ENCODE measurements at places on chromosomes 4 and X.
A peak's percentile ranks its signal among the peaks of the same experiment; 100 is the strongest.

DNA sequence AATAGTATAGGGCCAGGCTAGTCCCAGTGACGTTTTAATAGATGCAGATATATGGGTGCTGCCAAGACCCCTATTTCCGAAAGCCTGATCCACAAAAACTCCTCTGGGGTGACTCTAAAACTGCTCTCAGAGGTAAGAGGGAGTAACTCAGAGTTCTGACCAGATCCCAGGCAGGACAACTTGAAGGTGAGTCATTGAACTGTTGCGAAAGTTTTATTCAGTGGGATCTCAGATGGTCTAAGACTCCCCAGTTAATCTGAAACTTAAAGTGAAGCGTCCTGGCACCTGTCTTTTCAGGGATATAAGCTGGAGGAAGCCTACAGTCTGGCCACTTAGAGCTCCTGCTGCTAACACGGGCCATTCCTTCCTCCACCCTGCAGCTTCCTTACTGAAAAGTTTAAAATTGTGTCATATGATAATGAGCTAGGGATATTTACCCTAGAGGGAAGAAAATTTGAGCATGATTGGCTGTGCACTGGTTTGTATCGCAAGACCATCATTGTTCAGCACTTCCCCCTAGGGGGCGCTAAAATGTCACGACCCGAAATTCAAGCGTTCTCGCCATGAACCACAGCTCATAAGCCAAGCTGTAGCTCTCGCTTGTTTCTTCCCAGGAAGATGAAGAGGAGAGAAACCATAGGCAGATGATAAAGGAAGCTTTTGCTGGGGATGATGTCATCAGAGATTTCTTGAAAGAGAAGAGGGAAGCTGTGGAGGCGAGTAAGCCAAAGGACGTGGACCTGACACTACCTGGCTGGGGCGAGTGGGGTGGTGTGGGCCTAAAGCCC is 19.5 kb downstream of the UTP14A start:
- H3K27ac ChIP-seq = no peak overlapping the region
- peak; percentile 48 for DNase-seq
- no peaks in the 10 kb centered on the region for H3K4me1 ChIP-seq
- H3K27me3 ChIP-seq = no peaks in the 10 kb centered on the region
- no peak overlapping the region for H3K4me3 ChIP-seq

- no peak for DNase-seq
- no peak overlapping the region for H3K27ac ChIP-seq
- no peaks in the 10 kb centered on the region for H3K4me1 ChIP-seq
- H3K36me3 ChIP-seq = no peaks in the 10 kb centered on the region
Observed at GRCh38 chr4:177937041-177937440, 494.8 kb upstream of the AGA start.

GRCh38 chr4:123599920-123600810 is 203.6 kb downstream of the SPRY1 start:
- peak; percentile 35 for DNase-seq
- no peak overlapping the region for H3K27ac ChIP-seq
- H3K36me3 ChIP-seq = no peaks in the 10 kb centered on the region
- H3K4me1 ChIP-seq = peaks cover 16% of the 10 kb centered on the region

DNA sequence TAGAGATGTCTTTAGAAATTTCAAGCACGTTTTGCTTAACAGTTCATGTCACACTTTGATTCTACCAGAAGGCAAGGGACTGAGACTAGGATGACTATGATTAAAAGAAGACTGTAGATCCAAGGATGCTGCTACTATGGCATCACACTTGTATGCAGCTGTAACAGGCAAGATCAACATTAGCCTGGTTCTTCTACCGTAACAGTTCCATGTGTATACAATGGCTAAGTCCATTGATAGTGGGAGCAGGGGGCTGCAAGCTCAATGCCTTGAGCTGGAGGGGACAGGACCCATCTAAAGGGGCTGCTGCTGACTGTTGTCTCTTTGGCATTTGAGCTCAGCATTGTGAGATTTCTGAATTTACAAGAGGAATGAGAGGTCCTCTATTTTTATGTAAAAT is 212.0 kb downstream of the APBB2 start:
- no peaks in the 10 kb centered on the region for H3K27me3 ChIP-seq
- H3K36me3 ChIP-seq = no peaks in the 10 kb centered on the region
- no peak overlapping the region for H3K4me3 ChIP-seq

- H3K4me3 ChIP-seq = no peak overlapping the region
- no peak for DNase-seq
- no peaks in the 10 kb centered on the region for H3K4me1 ChIP-seq
- H3K27ac ChIP-seq = no peak overlapping the region
Observed at GRCh38 chr4:23734000-23734399, 155.8 kb downstream of the PPARGC1A start.

- no peak for DNase-seq
- peaks cover 4% of the 10 kb centered on the region for H3K4me1 ChIP-seq
- no peak overlapping the region for H3K4me3 ChIP-seq
- H3K36me3 ChIP-seq = no peaks in the 10 kb centered on the region
- H3K27me3 ChIP-seq = peaks cover 5% of the 10 kb centered on the region
Observed at GRCh38 chr4:139562067-139562684, 6.2 kb upstream of the SETD7 start.

DNA sequence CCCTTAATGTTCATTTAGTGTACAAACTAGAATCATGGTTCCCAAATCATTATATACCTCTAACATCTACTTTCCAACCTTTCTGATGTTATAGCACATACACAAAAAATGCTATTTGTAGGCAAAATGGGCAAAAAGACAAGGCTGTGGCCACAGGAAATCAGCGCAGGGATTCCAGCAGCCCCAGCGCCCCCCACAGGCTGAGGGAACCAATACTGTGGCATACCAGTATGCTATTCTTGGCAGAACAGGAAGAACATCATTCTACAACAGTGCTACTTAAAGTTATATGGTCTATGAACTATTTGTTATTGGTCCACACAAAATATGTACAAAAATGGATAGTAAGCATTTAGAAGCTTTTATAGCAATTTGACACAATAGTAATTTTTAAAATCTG is 25.3 kb downstream of the STEEP1 start:
- H3K36me3 ChIP-seq = peaks cover 9% of the 10 kb centered on the region
- DNase-seq = no peak
- no peaks in the 10 kb centered on the region for H3K27me3 ChIP-seq

DNA sequence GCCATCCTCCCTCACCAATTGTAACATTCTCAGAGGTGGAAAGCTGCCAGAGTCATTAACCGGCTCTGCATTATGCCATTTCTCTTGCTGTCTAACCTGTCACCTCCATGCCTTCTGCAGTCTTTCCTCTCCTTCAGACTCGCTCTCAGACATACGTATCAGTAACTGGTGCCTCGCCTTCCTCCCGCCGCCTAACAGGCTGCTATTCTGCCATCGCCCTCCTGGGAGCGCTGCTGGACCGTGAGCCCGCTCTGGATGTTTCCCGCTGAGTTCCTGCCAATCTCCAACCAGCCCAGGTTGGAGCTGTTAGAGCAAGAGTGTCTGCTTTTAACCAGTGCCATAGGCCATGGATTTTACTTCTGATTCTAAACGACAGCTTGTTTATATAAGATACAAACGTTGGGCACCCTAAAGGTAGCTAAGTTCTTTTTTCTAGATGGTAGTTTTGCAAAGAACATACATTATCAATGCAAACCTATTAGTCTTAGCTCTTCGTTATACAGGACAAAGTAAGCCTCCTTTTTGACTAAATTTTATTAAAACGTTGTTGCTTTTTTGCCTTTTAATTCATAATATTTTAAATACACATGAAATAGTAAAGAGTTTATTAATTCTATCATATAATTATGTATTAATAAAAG is 59.5 kb upstream of the NEIL3 start:
- no peak overlapping the region for H3K27ac ChIP-seq
- H3K4me1 ChIP-seq = no peaks in the 10 kb centered on the region
- no peak overlapping the region for H3K4me3 ChIP-seq
- no peaks in the 10 kb centered on the region for H3K27me3 ChIP-seq
- no peaks in the 10 kb centered on the region for H3K36me3 ChIP-seq
- DNase-seq = peak; percentile 67

- no peak overlapping the region for H3K27ac ChIP-seq
- DNase-seq = no peak
- no peaks in the 10 kb centered on the region for H3K36me3 ChIP-seq
- no peak overlapping the region for H3K4me3 ChIP-seq
Observed at GRCh38 chr4:77348815-77349214, 191.8 kb downstream of the CCNG2 start.

- H3K27ac ChIP-seq = no peak overlapping the region
- H3K27me3 ChIP-seq = no peaks in the 10 kb centered on the region
- H3K36me3 ChIP-seq = no peaks in the 10 kb centered on the region
- H3K4me3 ChIP-seq = no peak overlapping the region
Observed at GRCh38 chr4:91734682-91735081, 569.1 kb upstream of the GRID2 start.

DNA sequence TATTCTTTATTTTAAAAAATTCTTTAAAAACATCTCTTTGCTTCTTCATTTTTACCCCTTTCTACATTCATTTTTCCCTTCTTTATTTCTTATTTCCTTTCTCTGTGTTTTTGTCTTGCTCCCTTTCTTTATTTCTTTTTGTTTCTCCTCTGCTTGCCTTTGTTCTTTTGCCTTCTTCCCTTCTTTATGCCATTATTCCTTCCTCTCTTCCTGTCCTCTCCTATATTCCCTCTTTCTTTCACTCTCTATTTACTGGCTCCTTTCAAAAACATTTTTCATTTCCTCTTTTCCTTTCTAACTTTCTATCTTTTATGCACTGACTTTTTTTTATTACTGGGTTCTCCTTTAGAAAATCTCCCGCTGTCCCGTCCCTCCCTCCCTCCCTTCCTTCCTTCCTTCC is 102.2 kb downstream of the RBMX2 start:
- no peak overlapping the region for H3K27ac ChIP-seq
- H3K27me3 ChIP-seq = peaks cover 3% of the 10 kb centered on the region
- DNase-seq = no peak
- H3K4me3 ChIP-seq = no peak overlapping the region

DNA sequence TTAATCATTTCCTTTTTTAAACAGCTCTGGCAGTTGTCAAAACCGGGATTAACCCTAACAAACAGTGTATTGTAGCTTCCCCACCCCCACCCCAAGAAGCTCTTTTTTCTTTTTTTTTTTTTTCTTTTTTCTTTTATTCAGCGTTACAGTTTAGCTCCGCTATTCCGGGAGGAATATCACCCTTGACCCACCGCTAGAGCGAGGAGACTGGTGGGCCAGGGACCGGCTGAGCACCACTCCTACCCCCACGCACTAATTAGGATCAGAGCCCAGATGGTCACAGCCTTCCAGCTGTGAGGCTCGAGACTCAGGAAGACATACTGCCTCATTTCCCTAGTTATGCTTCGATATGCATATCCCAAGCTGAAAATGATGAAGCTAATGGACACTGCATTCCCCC is 2.0 kb downstream of the PARM1 start:
- no peak for DNase-seq
- no peaks in the 10 kb centered on the region for H3K36me3 ChIP-seq
- peaks cover 17% of the 10 kb centered on the region for H3K4me1 ChIP-seq
- peaks cover 15% of the 10 kb centered on the region for H3K27me3 ChIP-seq
- H3K27ac ChIP-seq = no peak overlapping the region
- no peak overlapping the region for H3K4me3 ChIP-seq

- H3K27me3 ChIP-seq = no peaks in the 10 kb centered on the region
- peaks cover 4% of the 10 kb centered on the region for H3K4me1 ChIP-seq
- H3K4me3 ChIP-seq = no peak overlapping the region
- no peaks in the 10 kb centered on the region for H3K36me3 ChIP-seq
- DNase-seq = no peak
- H3K27ac ChIP-seq = no peak overlapping the region
Observed at GRCh38 chr4:143286701-143287571, 49.7 kb upstream of the GAB1 start.

- no peak for DNase-seq
- no peaks in the 10 kb centered on the region for H3K36me3 ChIP-seq
- no peak overlapping the region for H3K4me3 ChIP-seq
- peaks cover 1% of the 10 kb centered on the region for H3K4me1 ChIP-seq
Observed at GRCh38 chr4:48742412-48742811, 37.7 kb downstream of the FRYL start.

DNA sequence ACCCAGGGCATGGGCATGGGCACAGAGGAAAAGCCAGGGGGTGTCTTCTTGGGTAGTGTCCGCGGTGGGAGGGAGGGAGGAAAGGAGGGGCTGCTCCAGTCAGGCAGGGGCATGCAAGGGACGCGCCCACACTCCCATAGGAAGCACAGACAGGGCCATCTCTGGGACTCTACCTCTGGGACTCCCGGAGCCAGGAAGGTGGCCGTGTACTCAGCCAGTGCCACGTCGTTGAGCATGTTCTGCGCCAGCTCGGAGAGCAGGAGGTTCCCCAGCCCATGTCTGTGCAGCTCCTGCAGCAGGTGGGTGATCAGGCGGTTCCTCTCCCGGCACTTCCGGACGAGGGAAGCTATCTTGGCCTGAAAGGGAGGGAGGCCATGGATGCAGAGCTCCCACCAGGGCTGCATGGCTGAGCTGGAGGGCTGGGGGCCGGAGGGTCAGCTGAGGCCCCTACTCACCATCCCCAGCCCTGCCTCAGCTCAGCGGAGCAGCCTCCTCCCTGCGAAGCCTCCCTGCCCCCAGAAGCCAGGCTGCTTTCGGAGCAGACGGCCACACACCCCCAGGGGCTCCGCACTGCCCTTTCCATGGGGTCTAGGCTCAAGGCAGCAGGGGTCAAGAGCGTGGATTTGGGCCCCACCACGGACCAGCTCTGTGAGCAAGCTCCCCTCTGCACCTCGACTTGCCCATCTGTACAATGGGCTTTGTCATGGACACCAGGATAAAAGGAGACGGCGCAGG is 44.6 kb downstream of the C4orf50 start:
- no peak overlapping the region for H3K27ac ChIP-seq
- no peaks in the 10 kb centered on the region for H3K36me3 ChIP-seq
- H3K4me1 ChIP-seq = no peaks in the 10 kb centered on the region
- no peaks in the 10 kb centered on the region for H3K27me3 ChIP-seq
- H3K4me3 ChIP-seq = no peak overlapping the region

GRCh38 chr4:176791591-176792325 is 964 bp downstream of the VEGFC start:
- H3K4me1 ChIP-seq = no peaks in the 10 kb centered on the region
- H3K27me3 ChIP-seq = peaks cover 30% of the 10 kb centered on the region
- no peak overlapping the region for H3K27ac ChIP-seq
- H3K4me3 ChIP-seq = peak overlapping the region; percentile 94
- no peaks in the 10 kb centered on the region for H3K36me3 ChIP-seq

DNA sequence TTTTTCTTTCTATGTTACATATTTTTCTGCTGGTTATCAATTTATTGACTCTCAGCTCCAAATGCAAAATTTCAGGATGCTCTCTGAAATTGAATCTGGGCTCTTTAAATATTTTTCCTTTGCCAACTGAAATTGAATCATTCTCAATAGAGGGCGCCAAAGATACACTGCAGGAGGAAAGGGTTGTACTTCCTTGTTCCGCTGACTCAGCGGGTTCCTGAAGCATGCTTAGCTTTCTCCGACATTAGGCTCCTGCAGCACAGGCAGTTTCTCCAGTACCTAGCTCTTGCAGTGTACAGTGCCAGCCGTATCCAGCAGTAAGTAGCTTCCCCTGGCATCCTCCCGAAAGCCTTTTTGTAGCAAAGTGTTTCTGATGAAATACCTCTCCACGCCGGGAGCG is 28.8 kb upstream of the CFAP47 start:
- no peak overlapping the region for H3K27ac ChIP-seq
- H3K4me1 ChIP-seq = no peaks in the 10 kb centered on the region
- H3K36me3 ChIP-seq = no peaks in the 10 kb centered on the region
- no peak overlapping the region for H3K4me3 ChIP-seq
- DNase-seq = peak; percentile 9

Measured in neuronal stem cell (in vitro differentiated cells).